ENCODE measurements at places on chromosomes 1 and 21. TPM values are rescaled to one million over a fixed set of nuclear protein-coding genes. Genes with fewer than 3 reads are reported as not detected.

Gene MGST3
- 254 TPM for total RNA-seq

Gene PPIE
- total RNA-seq, result 47.6 TPM

Gene FAAH
- 1.8 TPM for total RNA-seq

Gene RNF186
- total RNA-seq, result not detected

Gene SPATA17
- total RNA-seq, result 0.50 TPM

Gene SUSD4
- not detected for total RNA-seq

Gene TCHH
- total RNA-seq, result not detected

Gene SCP2
- total RNA-seq, result 322 TPM

Gene LORICRIN
- total RNA-seq, result not detected

Gene FNDC10
- total RNA-seq, result 1.6 TPM

Gene CRYZ
- total RNA-seq, result 25.6 TPM
